Activated T-cell treated with anti-CD3 and anti-CD28 coated beads, Interleukin-2, amount 50 U/mL, for 72 hours (primary cell): ENCODE measurements at places on chromosomes 5 and 9.
A peak's percentile ranks its signal among the peaks of the same experiment; 100 is the strongest.

DNA sequence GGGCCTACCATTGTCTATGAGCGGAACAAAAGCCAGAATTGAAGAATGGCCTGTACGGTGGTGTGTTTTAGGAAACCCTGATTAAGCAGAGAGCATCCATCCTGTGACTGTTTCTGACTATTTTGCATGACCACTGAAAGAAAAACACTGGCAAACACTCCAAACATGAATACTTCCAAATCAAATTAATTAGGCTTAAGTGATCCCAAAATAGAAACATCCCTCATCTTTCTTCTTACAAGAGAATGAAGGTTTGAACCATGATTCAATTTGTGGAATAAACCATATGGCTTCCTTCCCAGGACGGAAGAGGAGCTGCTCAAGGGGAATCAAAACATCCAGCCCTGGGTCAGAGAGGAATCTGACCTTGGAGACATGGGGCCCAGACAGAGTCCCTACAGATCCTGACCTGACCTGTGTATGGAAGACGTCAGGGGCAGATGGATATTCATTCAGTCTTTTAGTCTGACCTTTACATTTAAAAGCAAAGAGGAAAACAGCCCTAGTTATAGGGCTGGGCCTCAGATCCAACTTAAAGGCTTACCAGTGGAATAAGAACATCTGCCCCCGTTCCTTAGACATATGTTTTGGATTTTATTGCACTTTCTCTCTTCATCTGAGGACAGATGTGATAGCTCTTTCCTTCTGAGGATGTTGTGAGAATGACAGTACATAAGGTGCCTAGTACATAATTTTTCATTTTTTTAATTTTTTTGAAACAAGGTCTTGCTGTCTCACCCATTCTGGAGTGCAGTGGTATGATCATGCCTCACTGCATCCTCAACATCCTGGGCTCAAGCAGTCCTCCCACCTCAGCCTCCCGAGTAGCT, 17.6 kb upstream of the RECK start:
- no peak for DNase-seq

GRCh38 chr5:127425868-127426267, 91.6 kb upstream of the PRRC1 start:
- DNase-seq: no peak

DNA sequence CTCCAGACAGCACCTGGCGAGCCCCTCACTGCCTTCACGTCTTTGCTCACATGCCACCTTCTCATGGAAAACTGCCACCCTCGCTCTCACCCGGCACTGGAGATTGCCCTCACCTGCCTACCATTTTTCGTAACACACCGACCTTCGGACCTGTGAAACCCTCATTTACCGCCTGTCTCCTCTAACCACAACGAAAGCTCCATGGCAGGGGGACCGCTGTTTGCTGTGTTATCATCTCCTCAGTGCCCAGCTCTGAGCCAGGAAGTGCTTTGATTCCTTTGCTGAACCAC, 109.2 kb upstream of the PHYKPL start:
- no peak for DNase-seq

DNA sequence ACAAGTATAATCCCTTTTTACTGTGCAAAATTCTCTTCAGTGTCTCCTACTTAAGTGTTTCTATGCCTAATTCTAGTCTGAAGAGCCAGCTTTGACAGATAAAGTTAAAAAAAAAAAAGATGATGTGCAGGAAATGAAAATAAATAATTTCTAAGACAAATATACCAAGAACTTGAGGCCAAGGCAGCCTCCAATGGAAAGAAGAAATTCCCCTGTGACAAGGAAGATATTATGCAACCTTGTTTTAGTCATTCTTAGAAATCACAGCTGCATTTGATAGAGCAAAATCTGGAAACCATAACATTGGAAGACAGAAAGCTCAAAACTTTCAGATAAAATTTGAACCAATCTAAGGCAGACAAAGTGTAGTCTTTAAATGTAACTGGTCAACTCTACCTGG, 375.9 kb upstream of the TLE4 start:
- no peak for DNase-seq

GRCh38 chr9:125683486-125683885, 23.5 kb downstream of the MAPKAP1 start:
- DNase-seq: no peak

DNA sequence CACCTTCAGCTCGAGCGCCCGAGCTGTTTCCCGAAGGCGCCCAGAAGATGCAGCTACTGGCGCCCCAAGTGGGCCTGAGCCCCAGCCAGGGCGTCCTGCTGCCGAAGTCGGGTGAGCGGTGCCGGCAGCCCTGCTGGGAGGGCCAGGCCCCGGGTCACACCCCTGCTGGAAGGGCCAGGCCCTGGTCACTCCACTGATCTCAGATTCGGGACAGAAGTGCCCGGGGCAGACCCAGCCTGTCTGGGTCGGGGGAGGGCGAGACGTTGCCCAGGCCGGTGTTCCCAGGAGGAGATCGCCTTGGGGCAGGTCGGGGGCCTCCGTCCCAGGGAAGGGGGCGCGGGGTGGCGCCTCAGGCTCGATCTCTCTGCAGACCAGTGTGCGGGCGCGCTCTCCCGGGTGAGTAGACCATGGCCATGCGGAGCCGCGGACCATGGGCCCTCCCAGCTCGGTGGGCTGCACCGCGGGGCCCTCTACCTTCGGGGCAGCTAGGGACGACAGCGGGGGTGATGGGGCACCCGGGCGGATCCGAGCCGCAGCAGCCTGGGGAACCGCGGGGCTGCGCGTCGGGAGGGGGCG, 2.3 kb downstream of the LCNL1 start:
- no peak for DNase-seq

- no peak for DNase-seq
Measured at GRCh38 chr5:165304193-165304827, 1798.9 kb downstream of the MAT2B start.

DNA sequence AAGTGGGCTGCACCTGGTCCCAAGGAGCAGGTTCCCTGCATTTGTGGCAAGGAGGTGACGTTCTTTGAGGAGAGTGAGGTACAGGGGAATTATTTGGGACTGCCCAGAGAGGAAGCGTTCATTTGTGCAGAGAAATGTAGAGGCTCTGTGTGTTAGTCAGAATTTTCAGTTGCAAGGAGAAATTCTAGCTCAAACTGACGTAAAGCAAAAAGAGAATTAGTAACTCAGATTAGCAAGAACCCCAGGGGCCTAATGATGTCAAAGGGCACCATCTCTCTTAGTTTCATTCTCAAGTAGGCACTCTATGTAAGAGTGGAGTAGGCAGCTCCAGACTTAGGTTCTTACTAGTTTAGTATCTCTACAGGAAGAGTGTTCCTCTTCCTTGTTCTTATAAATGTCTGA, 2.4 kb upstream of the TXN start:
- DNase-seq: peak; percentile 26

DNA sequence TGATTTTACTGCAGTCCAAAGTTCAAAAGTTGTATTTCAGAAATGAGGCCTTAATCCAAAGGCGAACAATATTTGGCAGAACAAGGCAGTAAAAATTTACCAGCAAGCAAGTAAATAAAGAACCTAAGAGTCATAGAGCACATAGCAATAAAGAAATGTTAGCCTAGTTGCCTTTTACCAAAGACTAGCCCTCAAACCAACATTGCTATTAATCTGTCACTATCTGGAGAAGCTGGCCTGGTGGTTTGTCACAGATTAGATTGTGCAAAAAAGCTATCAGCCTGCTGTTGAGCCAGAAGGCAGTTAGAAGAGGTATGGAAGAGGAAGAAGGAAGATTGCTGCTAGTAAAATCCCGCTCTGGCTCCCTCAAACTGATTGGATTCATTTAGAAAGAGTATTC, 304.7 kb upstream of the KLF4 start:
- no peak for DNase-seq

GRCh38 chr9:137218754-137219271, 3.2 kb downstream of the RNF208 start:
- DNase-seq: no peak

DNA sequence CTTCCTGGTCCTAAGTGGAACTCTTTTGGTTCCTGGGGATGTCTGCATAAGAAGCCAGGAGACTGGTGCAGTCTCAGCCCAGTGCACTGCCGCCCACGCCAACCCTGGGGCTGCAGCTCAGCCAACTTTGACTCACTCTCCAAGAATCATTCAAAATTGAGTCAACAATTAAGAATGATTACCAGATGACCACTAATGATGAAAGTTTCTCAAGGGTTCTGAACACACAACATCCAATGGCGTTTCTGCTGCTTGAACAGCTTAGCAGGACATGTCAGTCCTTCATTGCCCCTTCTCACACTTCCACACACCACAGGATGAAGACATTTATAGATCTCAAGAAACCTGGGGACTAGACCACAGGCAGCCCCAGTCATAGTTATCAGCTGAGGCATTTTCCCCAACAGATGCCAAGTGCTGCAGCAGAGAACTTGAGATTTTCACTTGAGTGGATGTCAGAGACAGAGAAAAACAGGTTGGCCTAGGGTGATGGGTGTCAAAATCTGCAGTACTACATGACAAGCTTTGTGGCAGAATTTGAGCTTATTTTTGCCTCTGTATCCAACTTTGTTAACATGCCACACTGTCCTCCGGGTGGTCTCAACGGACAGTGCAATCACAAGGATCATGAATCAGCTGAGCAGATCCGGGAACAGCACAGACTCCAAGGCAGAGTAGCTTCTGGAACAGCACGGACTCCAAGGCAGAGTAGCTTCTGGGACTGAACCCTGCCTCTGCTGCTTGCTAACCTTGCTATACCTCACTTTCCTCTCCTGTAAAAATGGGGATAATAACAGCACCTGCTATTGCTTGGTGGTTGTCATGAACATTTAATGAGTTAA, 356.1 kb downstream of the SPOCK1 start:
- DNase-seq: no peak

DNA sequence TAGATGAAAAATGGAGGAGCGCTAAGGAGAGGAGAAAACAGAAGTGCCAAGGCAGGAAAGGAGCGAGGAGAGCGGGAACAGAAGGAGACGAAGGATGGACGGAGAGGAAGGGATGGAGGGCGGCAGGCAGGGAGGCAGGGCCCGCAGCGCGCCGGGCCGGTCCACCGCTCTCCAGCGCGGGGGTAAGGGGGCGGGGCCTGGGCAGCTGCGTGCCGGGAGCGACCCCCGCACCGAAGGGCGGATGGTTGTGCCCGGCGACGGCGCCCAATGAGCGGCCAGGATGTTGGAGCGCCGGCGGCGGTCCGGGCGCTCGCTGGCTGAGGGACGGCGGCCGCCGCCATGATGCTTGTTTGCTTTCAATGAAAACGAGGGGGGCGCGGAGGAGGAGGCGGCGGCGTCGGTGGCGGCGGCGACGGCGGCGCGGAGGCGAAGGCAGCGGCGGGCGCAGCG, at the start of gene CNOT6:
CNOT6 (plus strand) TSS at position 320 of the 450 bp plus-strand sequence. CDS start 34,898 bp downstream, outside the sequence.
- DNase-seq: peak; percentile 98

DNA sequence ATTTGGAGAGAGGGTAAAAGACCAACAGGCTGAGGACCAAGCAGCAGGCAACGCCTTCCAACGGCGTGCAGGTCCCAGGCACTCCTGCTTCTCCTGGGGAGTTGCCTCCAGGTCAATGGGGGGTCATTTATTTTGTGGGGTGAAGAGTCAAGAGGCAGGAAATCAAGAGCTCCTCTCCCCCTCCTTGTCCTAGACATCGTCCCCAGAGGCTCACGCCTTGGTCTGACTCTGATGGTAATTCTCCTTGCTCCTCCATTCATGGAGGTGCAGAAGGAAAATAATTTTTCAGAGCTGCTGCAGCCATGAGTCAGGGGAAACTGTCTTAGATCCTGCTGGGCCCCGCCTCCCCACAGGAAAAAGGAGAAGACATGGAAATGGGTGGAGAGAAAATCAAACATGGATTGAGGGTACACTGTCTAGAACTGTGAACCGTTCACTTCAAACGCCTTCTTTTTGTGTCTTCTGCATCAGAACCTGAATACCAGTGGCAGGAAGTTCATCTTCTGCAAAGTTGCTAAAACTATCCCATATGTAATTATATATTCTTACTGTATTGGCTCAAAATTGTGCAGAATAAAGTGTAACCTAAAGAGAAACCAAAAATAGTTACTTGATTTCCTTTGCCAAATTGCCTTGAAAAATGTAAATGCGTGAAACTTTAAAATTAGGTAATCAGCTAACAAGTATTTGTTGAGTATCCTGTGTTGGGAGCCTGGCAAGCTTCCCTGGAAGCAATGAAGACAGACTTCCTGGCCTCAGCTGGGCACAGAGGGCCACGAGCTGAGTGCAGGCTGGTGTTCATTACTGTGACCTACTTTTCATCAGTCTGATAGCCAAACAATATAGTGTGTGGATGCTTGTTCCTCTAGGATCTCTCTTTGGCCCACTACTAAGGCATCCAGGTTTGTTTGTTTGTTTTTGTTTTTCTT, 142.0 kb downstream of the CMYA5 start:
- DNase-seq: no peak

- DNase-seq: peak; percentile 3
Measured at GRCh38 chr9:116860509-116861120, 173.5 kb downstream of the TRIM32 start.

- DNase-seq: no peak
Measured at GRCh38 chr5:113340537-113340936, 94.3 kb downstream of the TSSK1B start.

- no peak for DNase-seq
Measured at GRCh38 chr9:27188426-27188825, 79.4 kb downstream of the TEK start.

DNA sequence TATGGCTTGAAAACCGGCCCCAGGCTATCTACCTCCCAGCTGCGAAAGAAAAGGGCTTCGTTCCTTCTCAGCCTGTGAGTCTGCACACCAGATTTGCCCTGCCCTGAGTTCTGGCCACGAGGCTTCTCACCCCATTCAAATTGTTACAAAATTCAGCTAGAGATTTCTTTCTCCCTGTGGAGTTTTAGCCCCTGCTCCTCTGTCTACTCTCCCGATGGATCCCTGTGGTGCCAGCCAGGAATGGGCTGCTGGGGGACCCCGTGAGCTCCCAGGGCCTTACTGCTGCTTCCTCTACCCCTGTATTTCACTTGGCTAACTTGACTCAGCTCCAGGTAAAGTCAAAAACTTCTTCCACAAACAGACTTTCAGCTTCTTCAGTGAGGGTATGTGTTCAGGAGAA, 9.3 kb upstream of the RNF20 start:
- no peak for DNase-seq

GRCh38 chr9:29740518-29740917, 2167.2 kb upstream of the C9orf72 start:
- DNase-seq: no peak

- DNase-seq: no peak
Measured at GRCh38 chr5:112004867-112005622, 248.1 kb upstream of the NREP start.

GRCh38 chr9:19552282-19553105, 143.7 kb downstream of the ACER2 start:
- no peak for DNase-seq

GRCh38 chr9:118624608-118625007, 744.6 kb downstream of the BRINP1 start:
- no peak for DNase-seq

GRCh38 chr5:111075520-111075919, 4.0 kb downstream of the TSLP start:
- DNase-seq: no peak

- DNase-seq: no peak
Measured at GRCh38 chr9:125183054-125183453, 6.5 kb downstream of the PPP6C start.

GRCh38 chr5:140042643-140043507, at the start of gene NRG2:
NRG2 (minus strand) TSS chr5:140043299.
- peak; percentile 47 for DNase-seq

- no peak for DNase-seq
Measured at GRCh38 chr5:12316812-12317211, 412.6 kb upstream of the CTNND2 start.

- no peak for DNase-seq
Measured at GRCh38 chr9:25724424-25724823, 46.2 kb upstream of the TUSC1 start.
